SK-N-SH (cell line): ENCODE measurements at places on chromosomes 3 and 15. TPM values are rescaled to one million over a fixed set of nuclear protein-coding genes. Genes with fewer than 3 reads are reported as not detected.

DNA sequence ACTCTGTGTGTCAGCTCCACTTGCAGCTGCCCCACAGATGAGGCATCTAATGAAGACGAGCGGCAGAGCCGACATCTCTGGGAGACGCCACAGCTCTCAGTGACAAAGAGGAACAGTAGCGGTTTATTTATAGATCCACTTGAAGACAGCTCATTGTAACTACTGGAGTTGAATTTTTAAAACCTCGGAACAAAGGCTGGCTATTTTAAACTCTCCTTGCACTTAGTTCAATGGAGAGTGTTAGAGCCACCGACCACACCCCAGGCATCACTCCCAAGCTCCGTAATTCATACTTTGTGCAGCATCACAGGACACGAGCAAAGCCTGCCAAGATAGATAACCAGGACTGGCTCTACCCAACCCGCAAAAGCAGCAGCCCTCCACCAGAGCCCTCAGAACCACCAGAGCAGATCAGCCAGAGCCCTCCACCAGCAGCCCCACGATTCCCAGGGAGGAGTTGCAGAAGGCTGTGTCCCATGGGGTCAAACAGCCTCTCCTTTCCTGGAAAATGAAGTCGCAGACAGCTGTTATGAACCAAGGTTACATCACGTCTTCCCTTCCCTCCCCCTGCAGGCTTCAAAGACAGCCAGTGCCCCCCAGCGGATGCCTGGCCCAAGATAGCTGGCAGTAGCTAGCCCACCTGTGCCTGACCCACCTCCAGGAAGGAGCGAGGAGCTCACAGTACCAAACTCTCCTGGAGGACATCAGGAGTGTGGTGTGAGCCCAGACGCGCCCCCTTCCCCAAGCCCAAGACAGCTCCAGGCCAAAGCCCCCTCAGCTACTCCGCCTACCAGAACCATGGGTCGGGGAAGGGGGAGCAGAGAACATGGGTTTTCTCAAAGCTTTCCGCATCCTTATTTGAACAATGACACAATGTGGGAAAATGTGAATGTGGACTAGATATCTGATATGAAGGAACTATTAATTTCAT is 45.7 kb downstream of the POC1A start:
- DNase-seq = peak; percentile 75
- H3K4me3 ChIP-seq = no peak overlapping the region
- peaks cover 37% of the 10 kb centered on the region for H3K4me1 ChIP-seq
- H3K36me3 ChIP-seq = no peaks in the 10 kb centered on the region; the same call in 1 of the 2 replicates

GRCh38 chr15:80099241-80099640 is 39.8 kb downstream of the ZFAND6 start:
- H3K27me3 ChIP-seq = no peaks in the 10 kb centered on the region
- H3K27ac ChIP-seq = no peak overlapping the region
- no peaks in the 10 kb centered on the region for H3K36me3 ChIP-seq
- DNase-seq = no peak

DNA sequence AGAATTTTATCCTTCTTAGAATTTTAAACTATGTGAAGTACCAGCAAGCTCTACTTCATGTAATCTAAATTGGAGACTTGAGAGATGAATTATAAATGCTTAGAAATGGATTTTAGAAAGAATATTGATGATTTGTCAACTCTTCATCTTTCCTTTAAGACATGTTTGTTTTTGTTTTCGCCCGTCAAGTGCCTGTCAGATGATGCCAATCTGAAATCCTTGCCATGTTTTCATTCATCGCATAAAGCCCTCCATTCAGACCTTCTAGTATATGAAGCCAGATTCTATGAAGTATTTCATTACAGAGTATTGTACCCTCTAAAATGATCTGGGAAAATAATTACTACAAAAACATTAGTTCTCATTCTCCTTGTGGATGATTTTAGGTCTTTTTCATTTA is 223.2 kb upstream of the SOX2 start:
- H3K36me3 ChIP-seq = no peaks in the 10 kb centered on the region
- H3K27ac ChIP-seq = no peak overlapping the region
- H3K4me1 ChIP-seq = no peaks in the 10 kb centered on the region

The CPLX3 gene
- polyA plus RNA-seq = not detected in 2 replicates

DNA sequence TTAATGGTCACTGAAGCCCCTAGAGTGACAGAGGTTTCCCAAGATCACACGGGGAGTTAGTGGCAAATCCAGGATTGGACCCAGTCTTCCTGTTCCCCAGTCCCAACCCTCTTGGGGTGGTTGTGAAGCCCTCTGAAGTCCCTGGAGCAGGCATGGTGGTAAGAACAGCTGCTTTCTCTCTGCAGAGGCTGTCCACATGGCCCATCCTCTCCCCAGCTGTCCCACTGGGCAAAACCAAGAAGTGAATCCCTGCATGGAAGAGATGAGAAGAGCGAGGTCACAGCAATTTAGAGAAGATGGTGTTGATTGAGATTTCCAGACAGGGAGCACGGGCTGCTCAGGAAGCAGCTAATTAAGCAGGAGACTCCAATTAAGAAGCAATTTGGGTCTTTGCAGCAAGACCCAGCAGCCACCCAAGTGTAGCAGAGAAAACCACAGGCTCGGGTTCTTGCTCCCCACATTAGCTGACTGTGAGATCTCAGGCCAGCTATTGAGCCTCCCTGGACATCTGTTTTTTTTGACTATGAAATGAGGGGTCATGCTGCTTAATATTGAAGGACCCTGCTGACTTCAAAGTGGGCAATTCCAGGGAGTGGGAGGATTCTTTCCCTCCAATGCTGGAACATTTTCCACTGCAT is 14.8 kb upstream of the HDAC11 start:
- H3K27ac ChIP-seq = no peak overlapping the region
- DNase-seq = no peak
- no peaks in the 10 kb centered on the region for H3K4me1 ChIP-seq
- no peak overlapping the region for H3K4me3 ChIP-seq
- H3K27me3 ChIP-seq = peaks cover 21% of the 10 kb centered on the region; the same call in 1 of the 2 replicates
- H3K36me3 ChIP-seq = no peaks in the 10 kb centered on the region

DNA sequence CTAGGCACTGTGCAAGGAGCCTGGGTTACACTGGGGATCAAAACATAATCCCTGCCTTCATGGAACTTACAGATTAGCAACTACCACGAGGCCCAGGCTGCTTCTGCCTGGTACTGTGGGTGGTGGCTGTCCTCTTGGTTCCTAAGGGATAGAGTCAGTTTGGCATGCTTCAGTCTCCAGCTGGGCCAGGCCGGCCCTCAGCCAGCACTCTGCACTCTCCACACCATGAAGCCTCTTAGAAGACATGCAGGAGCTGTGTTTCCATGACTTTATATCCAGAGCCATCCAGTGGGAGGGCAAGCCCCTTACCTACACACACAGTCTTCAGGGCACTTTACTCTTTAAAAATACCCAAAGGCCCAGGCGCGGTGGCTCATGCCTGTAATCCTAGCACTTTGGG is 54.4 kb downstream of the ATP1B3 start:
- H3K36me3 ChIP-seq = peaks cover 8% of the 10 kb centered on the region; the same call in 1 of the 2 replicates
- no peak overlapping the region for H3K27ac ChIP-seq
- H3K4me3 ChIP-seq = no peak overlapping the region
- no peak for DNase-seq

- H3K36me3 ChIP-seq = no peaks in the 10 kb centered on the region
- H3K27ac ChIP-seq = no peak overlapping the region
Observed at GRCh38 chr3:15823092-15823491, 25.3 kb upstream of the ANKRD28 start.

GRCh38 chr15:22866079-22866478 is 27.6 kb downstream of the NIPA2 start:
- H3K4me3 ChIP-seq = no peak overlapping the region
- H3K27me3 ChIP-seq = no peaks in the 10 kb centered on the region
- no peak for DNase-seq
- no peaks in the 10 kb centered on the region for H3K4me1 ChIP-seq
- H3K36me3 ChIP-seq = peaks cover 63% of the 10 kb centered on the region

DNA sequence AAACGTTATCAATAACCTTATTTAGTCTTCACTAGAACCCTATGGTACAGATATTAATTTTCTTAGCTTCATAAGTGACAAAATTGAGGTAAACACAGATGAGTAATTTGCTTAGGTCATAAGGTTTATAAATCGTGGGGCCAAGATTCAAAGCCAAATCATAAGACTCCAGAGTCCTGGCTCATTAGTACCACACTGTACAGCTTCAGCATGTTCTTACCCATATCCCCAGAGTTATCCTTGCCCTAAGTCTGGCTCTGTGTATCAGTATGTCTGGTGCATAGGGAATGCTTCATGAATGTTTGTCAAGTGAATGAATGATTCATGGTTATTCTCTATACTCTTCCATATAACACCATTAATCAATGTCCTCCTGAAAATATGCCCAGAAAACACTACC is 45.6 kb upstream of the ST3GAL6 start:
- H3K4me3 ChIP-seq = no peak overlapping the region
- no peak overlapping the region for H3K27ac ChIP-seq
- no peaks in the 10 kb centered on the region for H3K36me3 ChIP-seq
- no peaks in the 10 kb centered on the region for H3K27me3 ChIP-seq

DNA sequence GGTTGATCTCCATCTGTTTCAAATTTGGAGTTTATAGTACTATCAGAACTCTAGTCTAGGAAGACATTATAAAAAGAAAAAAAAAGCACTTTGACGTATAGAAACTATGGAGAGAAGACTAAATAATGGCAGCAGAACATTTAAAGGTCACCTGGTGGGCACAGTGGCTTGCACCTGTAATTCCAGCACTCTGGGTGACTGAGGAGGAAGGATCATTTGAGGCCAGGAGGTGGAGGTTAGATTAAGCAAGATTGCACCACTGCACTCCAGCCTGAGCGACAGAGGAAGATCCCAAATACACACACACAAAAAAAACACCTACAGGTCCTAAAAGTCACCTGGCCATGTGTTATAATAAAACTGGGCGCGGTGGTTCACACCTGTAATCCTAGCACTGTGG is 13.8 kb downstream of the SIN3A start:
- no peaks in the 10 kb centered on the region for H3K27me3 ChIP-seq
- H3K4me1 ChIP-seq = no peaks in the 10 kb centered on the region
- H3K36me3 ChIP-seq = no peaks in the 10 kb centered on the region; the same call in 1 of the 2 replicates
- no peak for DNase-seq
- no peak overlapping the region for H3K4me3 ChIP-seq
- H3K27ac ChIP-seq = no peak overlapping the region

- H3K27ac ChIP-seq = no peak overlapping the region
- no peak overlapping the region for H3K4me3 ChIP-seq
- H3K27me3 ChIP-seq = no peaks in the 10 kb centered on the region
- no peaks in the 10 kb centered on the region for H3K36me3 ChIP-seq
Observed at GRCh38 chr3:188776447-188776846, 395.3 kb upstream of the TPRG1 start.

DNA sequence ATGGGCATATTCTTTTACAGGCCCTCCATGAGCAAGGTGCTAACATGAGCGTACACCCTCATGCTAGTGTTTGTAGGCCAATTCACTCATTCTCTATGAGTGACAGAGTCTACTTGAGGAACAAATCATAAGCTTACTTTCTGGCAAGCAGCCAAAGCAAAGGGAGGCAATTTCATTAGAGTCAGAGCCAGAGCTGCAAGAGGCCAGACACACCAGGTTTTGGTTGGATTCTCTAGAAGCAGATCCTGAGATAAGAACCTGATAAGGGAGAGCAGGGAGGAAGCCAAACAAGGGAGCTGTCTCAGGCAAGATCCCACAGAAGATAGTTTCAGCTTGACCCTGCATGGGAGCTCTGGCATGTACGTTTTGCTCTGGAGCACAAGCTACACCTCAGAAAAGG is 214.1 kb upstream of the CTNNB1 start:
- no peak overlapping the region; the same call in 1 of the 2 replicates for H3K27ac ChIP-seq
- H3K27me3 ChIP-seq = no peaks in the 10 kb centered on the region

The MYZAP gene
- polyA plus RNA-seq = 0.07 TPM in 1 of 2 replicates, not detected in the other

GRCh38 chr3:194035406-194036138 is 100.4 kb upstream of the HES1 start:
- peaks cover 10% of the 10 kb centered on the region; the same call in 1 of the 2 replicates for H3K27me3 ChIP-seq
- DNase-seq = no peak
- H3K4me3 ChIP-seq = no peak overlapping the region
- H3K36me3 ChIP-seq = no peaks in the 10 kb centered on the region

- DNase-seq = peak; percentile 82
- no peak overlapping the region for H3K4me3 ChIP-seq
- no peaks in the 10 kb centered on the region for H3K27me3 ChIP-seq
- H3K36me3 ChIP-seq = no peaks in the 10 kb centered on the region
- H3K27ac ChIP-seq = peak overlapping the region; percentile 100
Observed at GRCh38 chr3:52029053-52029452, 27.3 kb downstream of the DUSP7 start.

GRCh38 chr3:24972491-24972890 is 455.6 kb upstream of the RARB start:
- H3K4me1 ChIP-seq = no peaks in the 10 kb centered on the region
- no peaks in the 10 kb centered on the region for H3K27me3 ChIP-seq
- no peaks in the 10 kb centered on the region for H3K36me3 ChIP-seq
- no peak for DNase-seq
- H3K27ac ChIP-seq = no peak overlapping the region

The SGO1 gene
- 1.6 and 2.2 TPM in 2 replicates for polyA plus RNA-seq

- H3K27me3 ChIP-seq = no peaks in the 10 kb centered on the region
- H3K27ac ChIP-seq = peak overlapping the region; percentile 83
- DNase-seq = peak; percentile 49
Observed at GRCh38 chr3:127744253-127744815, 71.6 kb downstream of the ABTB1 start.

The TMEM108 gene
- 5.7 and 8.6 TPM in 2 replicates for polyA plus RNA-seq

GRCh38 chr3:196197524-196197923 is 13.7 kb downstream of the ZDHHC19 start:
- peaks cover 22% of the 10 kb centered on the region; the same call in 1 of the 2 replicates for H3K4me1 ChIP-seq
- no peaks in the 10 kb centered on the region for H3K36me3 ChIP-seq
- no peak overlapping the region for H3K27ac ChIP-seq
- peak; percentile 8 for DNase-seq
- H3K4me3 ChIP-seq = no peak overlapping the region
- no peaks in the 10 kb centered on the region for H3K27me3 ChIP-seq

DNA sequence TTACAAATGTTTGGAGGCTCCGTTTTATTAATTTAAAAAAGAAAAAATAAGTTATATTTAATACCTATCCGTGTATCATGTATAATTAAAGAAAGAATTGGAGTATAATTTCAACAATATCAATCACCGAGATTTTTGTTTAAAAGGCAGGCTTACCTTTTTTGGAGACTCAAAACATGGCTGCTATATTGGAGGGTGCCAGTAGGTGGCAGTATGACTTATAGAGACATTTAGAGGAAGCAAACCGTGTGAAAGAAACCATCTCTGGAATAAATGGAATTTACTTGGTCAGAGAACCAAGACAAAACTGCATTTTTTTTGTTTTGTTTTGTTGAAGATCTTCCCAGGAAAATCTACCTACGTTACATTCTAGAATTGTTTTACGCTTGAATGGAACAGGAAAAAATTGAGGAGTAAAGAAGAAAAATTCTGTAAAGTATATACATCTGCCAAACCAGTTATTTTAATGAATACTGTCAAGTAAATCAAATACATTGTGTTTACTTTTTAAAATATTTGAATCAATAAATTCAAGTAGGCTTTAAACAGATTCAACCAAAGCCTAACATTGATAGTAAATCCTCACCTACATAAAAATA is 802.6 kb upstream of the ALCAM start:
- H3K27me3 ChIP-seq = no peaks in the 10 kb centered on the region
- H3K4me1 ChIP-seq = no peaks in the 10 kb centered on the region
- no peak for DNase-seq
- H3K27ac ChIP-seq = no peak overlapping the region
